HCT116 (cell line): ENCODE measurements at places on chromosomes 2 and 18. TPM values are rescaled to one million over a fixed set of nuclear protein-coding genes. Genes with fewer than 3 reads are reported as not detected.

Gene SKOR2
- total RNA-seq, result not detected

Gene TMEM198
- 2.1 TPM for total RNA-seq

Gene GPR75
- total RNA-seq, result 1.2 TPM

Gene APCDD1
- total RNA-seq, result not detected

DNA sequence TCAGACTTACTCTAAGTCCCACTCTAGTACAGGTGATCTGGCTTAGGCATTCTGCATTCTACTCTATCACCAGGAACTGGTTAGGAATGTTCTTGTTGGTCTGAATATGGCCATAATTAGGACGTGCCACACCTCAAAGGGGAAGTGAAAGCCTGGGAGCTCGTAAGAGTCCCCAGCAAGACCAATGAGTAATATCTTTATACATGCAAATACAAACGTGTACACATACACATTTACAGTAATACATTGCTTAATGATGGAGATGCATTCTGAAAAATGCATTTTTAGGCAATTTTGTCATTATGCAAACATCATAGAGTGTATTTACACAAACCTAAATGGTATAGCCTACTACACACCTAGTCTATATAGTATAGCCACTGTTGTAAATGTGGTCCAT, 19.5 kb upstream of the ERCC3 start:
- peaks cover 11% of the 10 kb centered on the region for H3K36me3 ChIP-seq
- no peaks in the 10 kb centered on the region for H3K4me1 ChIP-seq
- no peak overlapping the region for H3K4me3 ChIP-seq
- no peak for DNase-seq

- no peaks in the 10 kb centered on the region for H3K36me3 ChIP-seq
- DNase-seq, result no peak
- peaks cover 11% of the 10 kb centered on the region for H3K4me1 ChIP-seq
- H3K27ac ChIP-seq, result no peak overlapping the region
Measured at GRCh38 chr2:26989156-26989555, 18.7 kb downstream of the MAPRE3 start.

GRCh38 chr2:50723286-50723938, 308.5 kb downstream of the NRXN1 start:
- H3K4me1 ChIP-seq, result no peaks in the 10 kb centered on the region
- no peaks in the 10 kb centered on the region for H3K27me3 ChIP-seq
- no peaks in the 10 kb centered on the region for H3K36me3 ChIP-seq
- H3K27ac ChIP-seq, result no peak overlapping the region
- H3K4me3 ChIP-seq, result no peak overlapping the region

GRCh38 chr2:207467716-207468347, 61.9 kb upstream of the CREB1 start:
- no peaks in the 10 kb centered on the region for H3K36me3 ChIP-seq
- peaks cover 4% of the 10 kb centered on the region; the same call in 1 of the 2 replicates for H3K4me1 ChIP-seq
- H3K4me3 ChIP-seq, result no peak overlapping the region
- H3K27ac ChIP-seq, result no peak overlapping the region
- no peak for DNase-seq
